ENCODE measurements at places on chromosomes 5 and 9.

DNA sequence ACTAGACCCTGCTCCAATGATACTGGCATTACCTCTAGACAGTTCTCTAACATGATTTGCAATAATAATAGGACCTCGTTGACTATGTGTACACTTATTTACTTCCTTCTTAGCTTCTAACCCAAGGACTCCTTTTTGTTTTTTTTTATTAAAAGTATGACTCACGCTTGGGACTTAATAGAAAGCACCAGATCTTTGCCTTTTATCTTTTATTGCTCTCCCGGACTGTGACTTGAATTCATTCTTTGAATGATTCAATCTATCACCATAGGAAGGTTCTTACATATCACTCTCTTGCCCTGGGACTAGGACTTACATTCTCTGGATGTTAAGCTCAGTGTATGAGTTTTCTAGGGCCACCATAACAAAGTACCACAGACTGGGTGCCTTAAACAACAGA, 9.0 kb downstream of the C9 start:
- DNase-seq: no peak

- DNase-seq: peak; percentile 46
Observed at GRCh38 chr5:2149195-2149539, 266.4 kb upstream of the IRX4 start.

GRCh38 chr9:14531341-14532269, 161.6 kb downstream of the ZDHHC21 start:
- no peak for DNase-seq

GRCh38 chr5:18517641-18518380, 883.6 kb downstream of the TAF11L14 start:
- no peak for DNase-seq

- no peak for DNase-seq
Observed at GRCh38 chr5:165425594-165425993, 1920.2 kb downstream of the MAT2B start.

DNA sequence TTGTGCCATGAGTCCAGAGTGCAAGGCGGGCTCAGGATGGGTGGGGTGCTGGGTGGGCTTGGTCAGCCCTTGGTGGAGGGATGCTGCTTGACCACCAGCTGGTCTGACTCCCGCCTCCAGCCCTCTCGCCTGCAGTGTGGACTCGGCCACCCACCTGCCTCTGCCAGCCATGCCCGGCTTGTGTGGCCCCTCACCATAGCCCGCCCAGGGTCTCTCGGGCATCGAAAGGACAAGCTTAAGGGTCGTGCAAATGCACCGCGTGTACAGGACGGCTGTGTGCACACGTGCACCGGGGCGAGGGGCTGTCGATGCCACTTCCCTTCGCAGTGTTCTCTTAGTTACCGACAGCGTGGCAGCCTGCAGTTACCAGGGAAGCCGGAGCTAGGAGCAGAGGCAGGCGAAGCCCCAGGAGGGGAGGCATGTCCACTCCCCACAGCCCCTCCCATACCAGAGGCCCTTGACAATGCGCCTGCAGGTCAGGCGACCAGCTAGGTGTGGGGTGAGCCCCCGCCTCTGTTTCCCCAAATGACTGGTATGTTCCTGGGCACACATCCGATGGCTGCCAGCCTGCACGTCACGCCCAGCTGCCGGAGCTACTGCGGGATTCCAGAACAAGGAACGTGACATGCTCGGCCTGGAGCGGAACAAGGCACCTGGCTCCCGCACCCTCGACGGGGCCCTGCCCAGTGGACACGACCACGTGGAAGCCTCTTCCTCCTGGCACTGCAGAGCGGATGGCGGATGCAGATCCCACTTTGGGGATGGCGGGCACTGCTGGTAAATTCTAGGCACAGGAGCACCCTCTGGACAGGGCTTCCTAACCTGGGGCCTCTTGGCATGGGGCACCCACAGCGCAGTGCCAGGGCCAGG, 7.8 kb downstream of the LCN9 start:
- no peak for DNase-seq

- no peak for DNase-seq
Observed at GRCh38 chr9:101138509-101138908, 110.0 kb downstream of the PLPPR1 start.
